HCT116 (cell line): ENCODE measurements at places on chromosomes 7 and 10. TPM values are rescaled to one million over a fixed set of nuclear protein-coding genes. Genes with fewer than 3 reads are reported as not detected.
A peak's percentile ranks its signal among the peaks of the same experiment; 100 is the strongest.

DNA sequence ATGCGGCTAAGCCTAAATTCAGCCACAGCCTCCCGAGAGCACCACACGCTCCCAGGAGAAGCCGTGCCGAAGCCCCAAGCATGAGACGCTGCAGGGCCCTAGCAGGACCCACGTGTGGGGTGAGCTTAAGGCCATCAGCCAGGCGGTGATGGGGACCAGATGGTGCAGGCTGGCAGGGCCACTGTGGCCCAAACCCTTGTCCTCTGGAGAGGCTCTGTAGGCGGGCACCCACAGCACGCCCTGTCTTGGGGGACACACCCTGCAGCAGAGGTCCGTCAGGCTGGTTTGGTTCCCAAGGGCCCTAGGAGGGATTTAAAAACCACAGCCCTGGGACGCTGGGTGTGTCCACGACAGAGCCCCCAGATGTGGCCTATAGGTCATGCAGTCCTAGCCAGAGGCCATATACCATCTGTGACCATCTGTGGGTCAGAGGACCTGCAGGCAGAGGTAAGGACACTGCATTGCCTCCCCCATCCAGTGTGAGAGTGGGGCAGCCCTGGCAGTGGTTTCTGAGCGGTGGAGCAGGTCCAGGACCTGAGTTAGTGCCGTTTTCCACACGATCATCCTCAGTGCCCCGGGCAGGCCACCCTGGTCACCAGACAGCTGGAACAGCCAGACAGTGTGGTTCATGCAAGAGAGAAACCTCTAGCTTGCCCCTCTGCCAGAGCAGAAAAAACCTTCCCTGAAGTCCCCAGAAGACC lies 39.6 kb upstream of the INPP5A start:
- no peaks in the 10 kb centered on the region for H3K36me3 ChIP-seq
- H3K27me3 ChIP-seq: no peaks in the 10 kb centered on the region
- no peak overlapping the region for H3K4me3 ChIP-seq
- no peaks in the 10 kb centered on the region for H3K4me1 ChIP-seq
- no peak for DNase-seq

- H3K27me3 ChIP-seq: no peaks in the 10 kb centered on the region; the same call in 1 of the 2 replicates
- DNase-seq: no peak
- H3K4me1 ChIP-seq: no peaks in the 10 kb centered on the region
- H3K27ac ChIP-seq: no peak overlapping the region
- 0 out of 2 replicates have a peak, but pooled peaks cover 3% of the 10 kb centered on the region for H3K36me3 ChIP-seq
- H3K4me3 ChIP-seq: no peak overlapping the region
Observed at GRCh38 chr7:138834583-138834982, 36.6 kb upstream of the ATP6V0A4 start.

GRCh38 chr7:157584420-157584819 lies 247.6 kb downstream of the DNAJB6 start:
- H3K27me3 ChIP-seq: no peaks in the 10 kb centered on the region
- H3K4me3 ChIP-seq: no peak overlapping the region
- no peaks in the 10 kb centered on the region for H3K4me1 ChIP-seq
- no peak for DNase-seq

GRCh38 chr7:139153832-139154231 lies 44.3 kb upstream of the ZC3HAV1 start:
- no peaks in the 10 kb centered on the region for H3K27me3 ChIP-seq
- H3K27ac ChIP-seq: no peak overlapping the region
- DNase-seq: no peak
- H3K36me3 ChIP-seq: no peaks in the 10 kb centered on the region
- peaks cover 6% of the 10 kb centered on the region; the same call in 1 of the 2 replicates for H3K4me1 ChIP-seq

TMED4 gene
- total RNA-seq: 67.3 TPM

- no peaks in the 10 kb centered on the region for H3K27me3 ChIP-seq
- no peak for DNase-seq
Observed at GRCh38 chr10:109934958-109935793, 11.9 kb upstream of the XPNPEP1 start.

DNA sequence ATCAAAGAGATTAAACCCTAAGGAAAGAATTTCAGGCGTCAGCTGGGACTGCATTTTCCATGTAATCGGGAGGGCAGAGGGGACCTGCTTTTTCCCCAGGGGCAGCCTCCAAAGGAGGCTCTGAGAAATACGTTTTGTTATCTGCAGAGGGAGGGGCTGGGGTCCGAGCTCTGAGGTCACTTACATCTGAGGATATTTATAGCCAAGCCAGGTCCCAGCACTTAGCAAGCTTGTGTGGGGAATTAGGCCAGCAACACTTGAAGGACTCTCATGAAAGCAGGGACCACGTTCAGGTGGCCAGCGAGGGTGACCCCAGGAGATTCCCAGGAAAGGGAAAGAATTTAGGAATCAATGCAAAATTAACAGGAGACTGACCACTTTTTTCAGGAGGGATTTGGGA lies 20.6 kb upstream of the GDI2 start:
- H3K4me1 ChIP-seq: peaks cover 8% of the 10 kb centered on the region
- H3K27ac ChIP-seq: no peak overlapping the region
- H3K27me3 ChIP-seq: no peaks in the 10 kb centered on the region
- H3K4me3 ChIP-seq: no peak overlapping the region
- no peak for DNase-seq
- H3K36me3 ChIP-seq: no peaks in the 10 kb centered on the region

- no peak overlapping the region for H3K27ac ChIP-seq
- no peaks in the 10 kb centered on the region for H3K27me3 ChIP-seq
- no peak overlapping the region for H3K4me3 ChIP-seq
- no peak for DNase-seq
Observed at GRCh38 chr10:113169853-113170460, 219.9 kb downstream of the TCF7L2 start.

- DNase-seq: no peak
- H3K4me1 ChIP-seq: no peaks in the 10 kb centered on the region
- H3K27ac ChIP-seq: no peak overlapping the region
- H3K36me3 ChIP-seq: no peaks in the 10 kb centered on the region
Observed at GRCh38 chr10:82674036-82674435, 799.0 kb downstream of the NRG3 start.

GRCh38 chr10:19043431-19043830 lies 5.2 kb upstream of the MALRD1 start:
- H3K4me3 ChIP-seq: no peak overlapping the region
- DNase-seq: no peak
- no peaks in the 10 kb centered on the region for H3K4me1 ChIP-seq
- H3K27ac ChIP-seq: no peak overlapping the region
- H3K27me3 ChIP-seq: no peaks in the 10 kb centered on the region

GRCh38 chr7:108459922-108460551 lies 3.8 kb upstream of the NRCAM start:
- DNase-seq: peak; percentile 4
- no peaks in the 10 kb centered on the region for H3K36me3 ChIP-seq
- no peak overlapping the region for H3K4me3 ChIP-seq
- no peaks in the 10 kb centered on the region for H3K4me1 ChIP-seq
- 0 out of 2 replicates have a peak, but pooled peaks cover 5% of the 10 kb centered on the region for H3K27me3 ChIP-seq

GRCh38 chr10:30432622-30433305 lies 1.2 kb upstream of the MAP3K8 start:
- peak overlapping the region; percentile 90 for H3K27ac ChIP-seq
- peaks cover 19% of the 10 kb centered on the region for H3K4me1 ChIP-seq
- peak overlapping the region; percentile 78 for H3K4me3 ChIP-seq
- no peaks in the 10 kb centered on the region for H3K36me3 ChIP-seq
- H3K27me3 ChIP-seq: no peaks in the 10 kb centered on the region

DNA sequence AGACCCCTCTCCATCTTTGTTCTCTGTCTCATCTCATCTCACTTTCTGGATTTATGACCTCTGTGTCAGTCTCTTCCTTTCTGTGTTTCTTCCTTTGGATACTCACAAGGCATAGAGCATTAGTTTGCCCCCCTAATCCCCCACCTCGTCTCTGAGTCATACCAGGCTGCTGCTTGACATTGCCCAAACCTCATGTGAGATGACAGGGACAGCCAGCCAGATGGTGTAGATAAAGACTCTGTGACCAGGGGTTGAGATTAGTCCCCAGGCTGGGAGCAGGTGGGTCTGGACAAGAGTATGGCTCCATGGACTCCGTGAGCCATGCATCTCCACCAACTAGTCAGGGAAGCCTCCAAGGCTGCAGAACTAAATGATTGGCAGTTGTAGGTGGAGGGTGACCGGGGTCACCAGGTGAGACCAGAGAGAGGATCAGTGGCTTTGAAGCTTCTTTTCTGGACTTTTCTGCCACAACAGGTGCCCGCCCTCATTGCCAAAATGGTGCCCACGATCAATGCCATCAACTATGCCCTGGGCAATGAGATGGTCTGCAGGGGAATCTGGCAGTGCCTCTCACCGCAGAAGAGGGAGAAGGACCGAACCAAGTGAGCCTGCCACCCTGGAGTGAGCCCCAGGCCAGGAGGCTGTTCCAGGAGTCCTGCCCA lies 13.3 kb downstream of the RGR start:
- no peaks in the 10 kb centered on the region for H3K36me3 ChIP-seq
- no peak for DNase-seq
- no peak overlapping the region for H3K27ac ChIP-seq
- no peak overlapping the region for H3K4me3 ChIP-seq
- no peaks in the 10 kb centered on the region for H3K4me1 ChIP-seq
- no peaks in the 10 kb centered on the region for H3K27me3 ChIP-seq

HOXA7 gene
- 15.0 TPM for total RNA-seq

DNA sequence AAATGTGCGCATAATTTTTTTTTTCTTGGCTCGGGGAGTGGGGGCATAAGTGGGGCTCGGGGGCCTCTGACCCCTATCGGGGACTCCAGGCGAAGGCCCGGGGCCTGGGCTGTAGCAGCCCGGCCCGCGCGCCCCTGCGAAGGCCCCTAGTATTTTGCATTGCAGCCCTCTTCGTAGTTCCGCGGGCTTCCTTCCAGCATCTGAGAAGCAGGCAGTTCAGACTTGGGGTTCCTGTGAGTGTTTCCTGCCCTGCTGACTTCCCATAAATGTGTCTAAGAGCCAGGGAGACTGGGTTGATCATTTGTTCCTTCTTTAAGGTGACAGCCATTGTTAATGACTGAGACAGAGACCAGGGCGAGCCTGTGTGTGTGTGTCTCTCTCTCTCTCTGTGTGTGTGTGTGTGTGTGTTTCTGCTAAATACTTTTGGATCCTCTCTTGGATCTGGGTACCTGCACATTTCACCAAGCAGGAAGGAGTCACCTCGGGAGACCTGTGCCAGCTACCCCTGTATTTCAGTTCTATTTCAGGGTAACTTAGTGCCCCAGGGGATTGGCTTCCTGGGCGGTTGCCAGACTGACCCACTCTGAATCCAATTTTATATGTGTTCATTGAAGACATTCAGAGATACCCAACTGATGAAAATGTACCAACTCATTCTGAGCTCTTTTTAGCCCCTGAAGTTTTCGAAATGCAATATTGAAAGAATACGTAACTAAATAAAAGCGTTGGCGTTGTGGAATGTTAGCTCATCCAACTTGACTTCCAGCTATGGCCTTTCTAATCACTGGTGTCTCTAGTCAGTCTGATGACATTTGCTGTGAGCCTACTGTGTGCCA lies 805 bp downstream of the MSRB2 start:
- DNase-seq: no peak
- H3K4me1 ChIP-seq: peaks cover 29% of the 10 kb centered on the region
- H3K27me3 ChIP-seq: no peaks in the 10 kb centered on the region
- no peaks in the 10 kb centered on the region for H3K36me3 ChIP-seq
- peak overlapping the region; percentile 74 for H3K4me3 ChIP-seq

- H3K27ac ChIP-seq: no peak overlapping the region
- no peaks in the 10 kb centered on the region for H3K4me1 ChIP-seq
- H3K36me3 ChIP-seq: no peaks in the 10 kb centered on the region
- DNase-seq: no peak
- H3K27me3 ChIP-seq: no peaks in the 10 kb centered on the region
Observed at GRCh38 chr7:5667391-5667790, 114.1 kb downstream of the RNF216 start.

SPAG6 gene
- total RNA-seq: not detected

DNA sequence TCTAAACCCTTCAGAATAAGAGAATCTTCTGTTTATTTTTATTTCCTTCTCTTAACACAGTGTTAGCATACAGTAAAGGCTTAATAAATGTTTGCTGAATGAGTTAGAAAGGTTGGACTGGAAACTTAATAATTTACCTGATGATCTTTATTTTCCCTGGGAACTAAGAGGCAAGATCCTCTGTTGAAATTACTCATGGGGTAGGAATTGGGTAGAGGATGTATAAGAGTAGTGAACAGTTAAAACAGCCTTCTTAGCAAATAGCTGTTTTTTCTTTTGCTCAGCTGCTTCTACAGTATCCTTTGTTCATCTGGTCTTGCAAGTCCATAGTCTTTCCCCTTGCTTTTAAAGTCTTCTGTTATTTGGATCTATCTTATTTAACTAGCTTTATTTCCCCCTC lies 80.0 kb downstream of the AKAP9 start:
- no peak for DNase-seq
- H3K36me3 ChIP-seq: no peaks in the 10 kb centered on the region; the same call in 1 of the 2 replicates
- no peak overlapping the region for H3K4me3 ChIP-seq
- no peaks in the 10 kb centered on the region for H3K4me1 ChIP-seq
- H3K27me3 ChIP-seq: no peaks in the 10 kb centered on the region

- DNase-seq: no peak
- no peaks in the 10 kb centered on the region for H3K4me1 ChIP-seq
- H3K36me3 ChIP-seq: no peaks in the 10 kb centered on the region
- no peaks in the 10 kb centered on the region for H3K27me3 ChIP-seq
- no peak overlapping the region for H3K27ac ChIP-seq
Observed at GRCh38 chr7:7614018-7614741, 26.4 kb upstream of the UMAD1 start.

DNA sequence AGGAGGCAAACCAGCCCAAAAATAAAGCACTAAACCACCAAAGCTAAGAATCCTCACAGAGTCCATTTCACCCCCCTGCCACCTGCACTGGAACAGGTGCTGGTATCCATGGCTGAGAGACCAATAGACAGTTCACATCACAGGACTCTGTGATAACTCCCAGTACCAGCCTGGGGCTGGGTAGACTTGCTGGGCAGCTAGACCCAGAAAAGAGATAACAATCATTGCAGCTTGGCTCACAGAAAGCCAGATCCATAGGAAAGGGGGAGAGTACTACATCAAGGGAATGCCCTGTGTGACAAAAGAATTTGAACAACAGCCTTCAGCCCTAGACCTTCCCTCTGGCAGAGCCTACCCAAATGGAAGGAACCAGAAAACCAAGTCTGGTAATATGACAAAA lies 13.6 kb upstream of the SLC25A28 start:
- H3K27ac ChIP-seq: no peak overlapping the region
- DNase-seq: no peak
- H3K4me3 ChIP-seq: no peak overlapping the region
- 0 out of 2 replicates have a peak, but pooled peaks cover 3% of the 10 kb centered on the region for H3K4me1 ChIP-seq
- H3K36me3 ChIP-seq: no peaks in the 10 kb centered on the region

INMT gene
- total RNA-seq: 0.32 TPM

- H3K4me3 ChIP-seq: no peak overlapping the region
- H3K27me3 ChIP-seq: no peaks in the 10 kb centered on the region
- no peak overlapping the region for H3K27ac ChIP-seq
- no peak for DNase-seq
- no peaks in the 10 kb centered on the region for H3K4me1 ChIP-seq
- H3K36me3 ChIP-seq: no peaks in the 10 kb centered on the region
Observed at GRCh38 chr7:11376529-11376928, 402.9 kb downstream of the PHF14 start.
